ENCODE measurements at places on chromosomes 3 and 15.

- DNase-seq = no peak
Observed at GRCh38 chr3:42276141-42277132, 10.5 kb upstream of the CCK start.

- DNase-seq = no peak
Observed at GRCh38 chr3:178396318-178396717, 139.9 kb upstream of the KCNMB2 start.

DNA sequence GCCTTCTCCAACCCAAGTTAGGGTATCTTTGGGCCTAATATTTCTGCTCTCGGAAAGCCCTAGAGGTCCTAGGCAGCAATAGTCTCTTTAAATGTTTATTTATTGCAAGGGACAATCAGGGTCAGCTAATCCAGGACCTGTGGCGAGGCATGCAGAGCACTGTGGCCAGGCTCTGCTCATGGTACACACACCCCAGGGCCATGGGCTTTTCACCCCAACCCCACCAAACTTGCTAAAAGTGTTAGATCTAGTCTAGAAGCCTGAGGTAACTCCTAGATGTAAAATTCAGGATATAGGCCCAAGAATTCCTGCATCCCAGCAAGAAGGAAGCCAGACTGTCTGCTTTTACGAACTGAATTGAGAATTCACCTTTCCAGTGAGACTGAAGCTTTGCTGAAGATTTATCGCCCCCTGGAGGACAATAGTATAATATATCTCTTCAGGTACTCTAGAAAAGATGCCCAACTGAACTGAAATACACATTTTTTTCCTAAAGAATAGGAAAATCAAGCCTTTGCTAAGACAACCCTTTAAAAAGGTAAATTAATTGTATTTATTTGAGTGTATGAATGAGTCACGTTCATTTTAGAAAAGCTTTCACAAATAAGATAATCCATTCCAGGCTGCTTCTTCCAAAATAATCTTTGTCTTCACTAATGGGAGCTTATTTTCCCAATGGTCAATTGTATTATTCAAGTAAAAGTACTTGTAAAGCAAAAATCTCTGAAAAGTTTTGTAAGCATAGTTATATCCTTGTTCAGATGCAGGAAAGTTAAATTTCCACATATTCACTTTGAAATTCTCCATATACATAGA lies 89.8 kb downstream of the LRRC3B start:
- no peak for DNase-seq

GRCh38 chr15:33211176-33211808 lies 16.8 kb upstream of the FMN1 start:
- DNase-seq = no peak

DNA sequence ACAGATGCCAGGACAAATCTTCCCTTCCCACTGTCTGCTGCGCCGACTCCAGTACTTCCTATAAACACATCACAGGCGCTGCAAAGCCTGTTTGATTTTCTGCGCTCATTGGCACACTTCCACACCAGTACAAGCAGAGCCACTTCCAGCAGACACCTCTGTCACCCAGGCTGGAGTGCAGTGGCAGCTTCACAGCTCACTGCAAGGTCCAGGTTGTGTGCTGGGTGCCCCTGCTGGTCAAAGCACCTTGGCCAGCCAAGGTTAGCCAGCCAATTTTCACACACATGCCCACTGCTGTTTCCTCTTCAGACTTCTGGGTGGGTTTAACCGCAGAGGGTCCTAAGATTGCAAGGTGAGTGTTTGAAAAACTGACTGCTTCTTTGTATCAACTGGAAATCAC lies 4.9 kb downstream of the CHDH start:
- no peak for DNase-seq

GRCh38 chr3:115877615-115877899 lies 254.2 kb downstream of the GAP43 start:
- no peak for DNase-seq

DNA sequence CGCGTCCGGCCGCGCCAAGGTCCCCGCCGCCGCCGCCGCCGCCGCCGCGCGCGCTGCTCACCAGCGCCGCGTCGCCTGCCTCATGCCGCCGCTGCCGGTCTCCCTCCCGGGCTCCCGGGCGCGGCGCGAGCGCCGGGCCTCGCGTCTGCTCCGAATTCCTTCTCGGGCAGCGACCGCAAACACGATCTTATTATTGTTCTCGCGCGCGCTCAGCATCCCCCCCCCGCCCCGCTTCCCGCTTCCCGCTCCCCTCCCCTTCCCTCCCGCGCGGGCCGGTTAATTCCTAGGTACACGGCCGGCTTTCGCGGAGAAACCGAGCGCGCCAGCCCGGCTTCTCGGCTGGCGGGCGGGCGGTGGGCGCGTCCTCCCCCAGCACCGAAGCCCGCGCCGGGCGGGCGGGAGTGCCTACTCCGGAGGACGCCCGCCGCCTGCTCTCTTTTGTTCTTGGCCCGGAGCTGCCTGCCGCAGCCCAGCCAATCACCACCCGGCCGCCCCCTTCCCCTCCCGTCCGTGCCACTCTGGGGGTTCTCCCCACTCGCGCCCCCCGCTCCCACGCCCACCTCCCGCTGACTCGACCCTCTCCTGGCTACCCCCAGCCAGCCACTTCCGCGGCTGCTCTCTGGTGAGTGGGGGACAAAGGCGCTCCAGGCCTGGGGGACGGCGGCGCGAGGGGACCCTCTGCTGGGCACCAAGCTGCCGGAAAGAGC lies at the start of gene HDGFL3:
Gene HDGFL3 (minus strand): TSS at position 164 of the 707 bp plus-strand sequence. CDS start 409 bp downstream, outside the sequence.
- DNase-seq = no peak

DNA sequence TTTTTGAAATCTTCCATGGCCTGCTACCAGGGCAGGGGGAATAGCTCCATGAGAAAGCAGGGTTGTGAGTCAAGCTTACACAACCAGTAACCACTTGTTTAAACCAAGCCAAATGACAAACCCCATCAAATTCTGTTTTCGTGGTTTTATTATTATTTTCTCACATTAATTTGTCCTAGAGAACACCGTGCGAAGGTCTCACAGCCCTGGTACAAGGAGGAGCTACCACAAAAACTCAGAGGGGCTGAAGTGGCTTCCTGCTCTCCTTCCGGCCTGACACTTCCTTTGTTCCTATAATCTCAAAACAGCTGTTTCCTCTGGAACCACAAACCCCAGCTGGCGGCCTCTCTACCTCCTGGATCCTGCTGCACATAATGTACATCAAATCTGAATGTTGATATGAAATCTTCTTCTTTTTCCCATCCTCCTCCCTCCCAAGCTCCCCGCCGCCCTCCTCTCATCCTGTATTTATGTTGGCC lies 375.9 kb downstream of the MCTP2 start:
- no peak for DNase-seq

DNA sequence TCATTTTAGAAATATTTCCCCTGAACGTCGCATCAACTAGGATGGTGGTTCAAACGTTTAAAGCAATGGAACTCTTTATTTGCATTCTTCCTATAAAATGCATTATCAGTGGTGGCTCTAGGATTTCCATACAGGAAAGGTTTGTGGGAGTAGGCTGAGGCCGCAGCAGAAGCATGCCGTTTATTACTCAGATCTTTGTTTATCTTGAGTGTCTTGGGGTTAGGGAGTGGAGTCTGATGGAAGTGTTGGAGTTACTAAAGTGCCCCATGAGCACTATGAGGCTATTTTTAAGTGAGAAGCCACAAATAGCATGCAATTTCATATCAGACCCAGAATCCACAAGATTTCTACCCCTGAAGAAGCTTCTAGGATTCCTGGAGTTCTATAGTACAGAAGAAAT lies 26.2 kb downstream of the ATOSA start:
- DNase-seq = no peak

DNA sequence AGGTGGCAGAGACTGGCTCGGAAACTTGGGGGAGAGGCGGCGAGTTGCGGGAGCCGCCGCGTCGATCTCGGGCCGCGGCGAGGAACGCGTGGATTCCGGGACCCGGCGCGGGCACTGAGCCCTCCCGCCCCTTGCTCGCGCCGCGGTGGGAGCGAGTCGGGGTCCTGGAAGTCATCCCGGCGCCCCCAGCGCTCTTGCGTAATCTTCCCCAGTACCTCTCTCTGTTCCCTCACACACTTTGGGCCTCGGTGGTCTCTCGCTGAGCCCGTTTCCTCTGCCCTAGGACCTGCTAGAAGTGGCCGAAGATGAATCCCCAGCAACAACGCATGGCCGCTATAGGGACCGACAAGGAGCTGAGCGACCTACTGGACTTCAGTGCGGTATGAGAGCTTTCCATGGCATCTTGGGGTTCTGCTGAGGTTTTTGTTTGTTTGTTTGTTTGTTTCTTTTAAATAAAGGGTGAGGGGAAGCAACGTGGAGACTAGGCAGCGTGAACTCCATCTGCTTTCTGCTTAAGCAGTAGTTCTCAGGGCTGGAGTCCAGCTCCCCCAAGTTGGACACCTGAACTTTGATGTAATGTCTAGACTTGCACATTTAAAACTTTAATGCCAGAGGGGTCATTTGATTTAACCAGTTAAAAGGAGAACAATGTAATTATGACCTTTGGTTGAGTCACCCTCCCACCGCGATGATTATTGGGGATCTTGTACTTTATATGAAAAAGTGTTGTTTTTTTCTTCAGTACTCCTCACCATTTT lies 1.3 kb downstream of the TCF12 start:
- no peak for DNase-seq

- DNase-seq = no peak
Observed at GRCh38 chr3:71299160-71299559, 284.4 kb downstream of the FOXP1 start.
